ENCODE measurements at places on chromosomes 11 and 22.

DNA sequence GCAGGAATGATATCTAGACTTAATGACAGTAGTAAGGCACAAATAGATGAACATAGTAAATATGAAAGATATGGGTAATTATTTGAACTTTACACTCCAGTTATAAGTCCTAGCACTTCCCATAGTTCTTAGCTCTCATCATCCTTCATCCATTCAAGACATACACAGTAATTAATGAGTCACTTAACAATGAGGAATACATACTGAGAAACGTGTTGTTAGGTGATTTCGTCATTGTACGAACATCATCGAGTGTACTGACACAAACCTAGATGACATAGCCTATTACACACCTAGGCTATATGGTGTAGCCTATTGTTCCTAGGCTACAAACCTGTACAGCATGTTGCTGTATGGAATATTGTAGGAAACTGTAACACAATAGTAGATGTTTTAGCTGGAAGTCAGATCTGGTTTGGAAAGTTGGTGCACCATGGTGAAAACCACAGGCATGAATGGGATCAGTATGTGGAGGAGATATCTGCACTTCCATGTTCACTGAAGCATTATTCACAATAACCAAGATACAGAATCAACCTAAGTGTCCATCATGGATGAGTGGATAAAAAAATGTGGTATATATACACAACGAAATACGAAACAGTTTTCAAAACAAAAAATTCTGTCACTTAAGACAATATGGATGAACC lies 229.9 kb upstream of the PITPNB start:
- no peak for DNase-seq

DNA sequence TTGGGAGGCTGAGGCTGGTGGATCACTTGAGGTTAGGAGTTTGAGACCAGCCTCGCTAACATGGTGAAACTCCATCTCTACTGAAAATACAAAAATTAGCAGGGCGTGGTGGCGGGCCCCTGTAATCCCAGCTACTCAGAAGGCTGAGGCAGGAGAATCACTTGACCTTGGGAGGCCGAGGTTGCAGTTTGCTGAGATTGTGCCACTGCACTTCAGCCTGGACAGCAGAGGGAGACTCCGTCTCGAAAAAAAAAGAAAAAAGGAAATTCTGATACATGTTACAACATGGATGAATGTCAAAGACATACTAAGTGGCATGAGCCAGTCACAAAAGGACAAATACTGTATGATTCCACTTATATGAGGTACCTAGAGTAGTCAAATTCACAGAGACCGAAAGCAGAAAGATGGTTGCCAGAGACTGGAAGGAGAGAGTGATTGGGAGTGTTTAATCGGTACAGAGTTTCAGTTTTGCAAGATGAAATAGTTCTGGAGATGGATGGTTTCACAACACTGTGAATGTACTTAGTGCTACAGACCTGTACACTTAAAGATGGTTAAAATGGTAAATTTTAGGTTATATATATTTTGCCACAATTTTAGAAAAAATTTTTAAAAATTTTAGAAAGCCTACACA lies 92.3 kb downstream of the BLID start:
- DNase-seq: no peak

GRCh38 chr11:3165152-3165705 lies at the start of gene OSBPL5:
Gene OSBPL5 (minus strand): TSS chr11:3165310. CDS start chr11:3129148, 36,162 bp downstream.
- peak; percentile 76 for DNase-seq

DNA sequence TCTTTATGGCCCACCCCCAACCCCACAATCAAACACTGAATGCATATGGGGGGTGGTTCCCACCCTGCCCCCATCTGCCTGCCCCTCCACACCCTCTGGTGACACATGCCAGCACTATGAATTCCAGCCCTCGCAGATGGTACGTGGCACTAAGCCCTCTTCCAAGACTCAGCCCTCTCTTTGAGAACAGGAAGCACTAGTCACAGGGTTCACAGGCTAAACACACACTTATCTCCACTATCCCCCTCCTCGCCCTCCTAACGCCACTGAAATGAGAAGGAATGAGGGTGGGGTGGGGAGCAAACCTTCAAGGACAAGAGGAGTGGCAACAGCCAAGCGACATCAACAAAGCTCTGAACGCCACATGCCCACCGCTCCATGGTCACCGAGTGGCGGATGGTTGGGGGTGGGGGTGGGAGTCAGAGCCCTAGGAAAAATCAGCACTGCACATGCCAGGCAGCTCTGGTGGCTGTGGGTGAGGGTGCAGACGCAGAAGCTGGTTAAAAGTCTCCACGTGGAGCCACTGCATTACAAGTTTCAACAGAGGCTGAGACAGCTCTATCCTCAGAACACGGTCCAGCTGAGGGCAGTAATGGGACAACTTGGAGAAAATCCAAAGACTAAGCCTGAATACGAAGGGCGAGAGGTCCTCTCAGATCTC lies 33.6 kb downstream of the TMEM184B start:
- no peak for DNase-seq

DNA sequence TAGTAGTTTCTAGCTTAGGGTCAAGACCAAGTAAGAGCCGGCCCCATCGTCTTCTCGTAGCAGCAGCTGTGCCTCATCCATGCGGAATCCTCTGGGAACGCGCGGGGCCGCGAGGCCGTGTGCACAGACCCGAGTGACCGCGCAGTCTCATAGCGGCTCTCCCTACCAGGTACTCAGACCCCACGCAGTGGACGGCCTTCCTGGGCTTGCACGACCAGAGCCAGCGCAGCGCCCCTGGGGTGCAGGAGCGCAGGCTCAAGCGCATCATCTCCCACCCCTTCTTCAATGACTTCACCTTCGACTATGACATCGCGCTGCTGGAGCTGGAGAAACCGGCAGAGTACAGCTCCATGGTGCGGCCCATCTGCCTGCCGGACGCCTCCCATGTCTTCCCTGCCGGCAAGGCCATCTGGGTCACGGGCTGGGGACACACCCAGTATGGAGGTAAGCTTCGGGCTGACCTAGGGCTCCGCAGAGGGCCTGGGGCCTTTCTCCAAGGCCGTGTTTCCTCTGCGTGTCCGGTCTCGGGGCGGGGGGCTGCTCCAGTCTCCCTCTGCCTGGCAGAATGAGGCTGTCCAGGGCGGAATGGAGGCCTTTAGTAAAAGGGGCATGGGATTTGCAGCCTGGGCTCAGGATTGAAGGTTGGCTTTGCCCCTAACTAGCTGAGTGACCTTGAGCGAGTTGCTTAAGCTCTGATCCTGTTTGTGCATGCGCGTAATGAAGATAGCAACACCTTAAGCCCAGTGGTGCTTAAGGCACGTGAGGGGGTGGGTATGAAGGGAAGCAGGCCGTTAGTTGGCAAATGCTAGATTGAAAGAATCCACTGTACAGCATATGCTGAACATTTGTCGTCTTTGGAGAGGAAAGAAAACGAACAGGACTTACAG lies 48.9 kb downstream of the ST14 start:
- no peak for DNase-seq

GRCh38 chr11:48052183-48053044 lies 72.1 kb downstream of the PTPRJ start:
- DNase-seq: no peak

All from erythroblast (primary cell).